Naive thymus-derived CD8-positive, alpha-beta T cell (primary cell): ENCODE measurements at places on chromosomes 4 and X.

- no peaks in the 10 kb centered on the region for H3K4me1 ChIP-seq
- no peak for DNase-seq
- no peak overlapping the region for H3K4me3 ChIP-seq
- H3K36me3 ChIP-seq = no peaks in the 10 kb centered on the region
Observed at GRCh38 chr4:32032136-32032672, 1312.0 kb downstream of the PCDH7 start.

- H3K4me1 ChIP-seq = no peaks in the 10 kb centered on the region
- no peak overlapping the region for H3K27ac ChIP-seq
- no peaks in the 10 kb centered on the region for H3K36me3 ChIP-seq
Observed at GRCh38 chr4:41561244-41561643, 23.3 kb downstream of the LIMCH1 start.

DNA sequence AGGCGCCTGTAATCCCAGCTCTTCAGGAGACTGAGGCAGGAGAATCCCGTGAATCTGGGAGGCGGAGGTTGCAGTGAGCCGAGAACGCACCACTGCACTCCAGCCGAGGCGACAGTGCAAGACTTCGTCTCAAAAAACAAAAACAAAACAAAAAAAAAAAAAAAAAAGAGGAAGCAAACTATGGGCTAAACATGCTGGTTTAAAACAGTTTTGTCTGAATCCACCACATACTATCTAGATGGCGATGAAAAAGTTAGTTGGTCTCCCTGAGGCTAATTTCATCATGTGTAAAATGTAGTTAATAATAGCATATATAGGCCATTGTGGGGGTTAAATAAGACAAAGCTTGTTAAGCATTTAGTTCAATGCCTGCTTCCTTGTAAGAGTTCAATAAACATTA, 451.1 kb downstream of the RPA4 start:
- H3K27ac ChIP-seq = no peak overlapping the region
- no peak overlapping the region for H3K4me3 ChIP-seq
- DNase-seq = no peak
- H3K36me3 ChIP-seq = no peaks in the 10 kb centered on the region

DNA sequence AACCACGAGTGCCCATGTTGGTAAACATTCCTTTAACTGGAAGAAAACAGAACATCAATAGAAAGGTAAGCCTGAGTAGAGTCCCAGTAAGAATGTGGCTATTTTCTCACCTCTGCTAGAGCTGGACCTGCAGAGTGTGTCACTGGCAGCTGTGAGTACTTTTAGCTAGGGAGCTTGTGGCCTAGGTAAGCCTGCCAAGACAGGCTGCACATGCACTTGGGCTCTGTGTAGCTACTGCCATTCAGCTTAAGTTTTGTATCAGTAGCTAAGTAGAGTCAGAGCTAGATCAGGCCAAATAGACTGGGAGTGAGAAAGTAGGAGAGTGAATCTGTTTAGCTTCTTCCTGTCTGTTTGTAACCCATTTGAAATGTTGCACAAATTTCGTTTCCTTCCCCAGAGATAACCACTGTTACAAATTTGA, 35.3 kb downstream of the RBPJ start:
- peaks cover 14% of the 10 kb centered on the region for H3K4me1 ChIP-seq
- no peaks in the 10 kb centered on the region for H3K36me3 ChIP-seq
- no peak overlapping the region for H3K27ac ChIP-seq
- H3K27me3 ChIP-seq = no peaks in the 10 kb centered on the region
- H3K4me3 ChIP-seq = no peak overlapping the region

DNA sequence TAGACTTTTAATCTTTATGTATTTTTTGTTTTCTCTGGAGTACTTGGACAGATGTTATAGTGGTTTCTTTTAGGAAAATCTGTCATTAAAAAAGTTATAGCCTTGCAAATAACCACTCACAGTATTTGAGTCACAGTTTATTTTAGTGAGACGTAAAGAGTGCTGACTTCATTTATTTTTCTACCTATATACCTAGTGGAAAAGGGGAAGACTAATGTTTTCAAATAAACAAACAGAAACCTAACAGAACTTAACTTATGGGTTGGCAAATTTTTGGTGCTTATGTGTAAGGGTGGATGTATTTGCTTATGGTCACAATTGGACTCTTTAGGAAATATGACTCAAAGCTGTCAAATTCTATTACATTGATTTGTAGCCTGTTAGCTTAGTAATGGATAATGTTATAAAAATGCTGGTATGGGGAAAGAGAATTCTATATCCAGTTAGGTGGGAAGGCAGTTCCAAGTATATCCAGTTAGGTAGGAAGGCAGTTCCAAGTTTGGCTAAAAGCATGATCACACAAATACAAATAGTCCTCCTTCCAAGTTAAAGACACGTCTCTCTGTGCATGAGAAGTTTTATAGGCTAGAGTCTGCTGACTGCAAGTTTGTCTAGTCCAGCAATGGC, 61.9 kb downstream of the SLC9A6 start:
- no peak for DNase-seq
- H3K4me1 ChIP-seq = no peaks in the 10 kb centered on the region
- no peak overlapping the region for H3K27ac ChIP-seq
- H3K27me3 ChIP-seq = no peaks in the 10 kb centered on the region
- peaks cover 31% of the 10 kb centered on the region for H3K36me3 ChIP-seq

DNA sequence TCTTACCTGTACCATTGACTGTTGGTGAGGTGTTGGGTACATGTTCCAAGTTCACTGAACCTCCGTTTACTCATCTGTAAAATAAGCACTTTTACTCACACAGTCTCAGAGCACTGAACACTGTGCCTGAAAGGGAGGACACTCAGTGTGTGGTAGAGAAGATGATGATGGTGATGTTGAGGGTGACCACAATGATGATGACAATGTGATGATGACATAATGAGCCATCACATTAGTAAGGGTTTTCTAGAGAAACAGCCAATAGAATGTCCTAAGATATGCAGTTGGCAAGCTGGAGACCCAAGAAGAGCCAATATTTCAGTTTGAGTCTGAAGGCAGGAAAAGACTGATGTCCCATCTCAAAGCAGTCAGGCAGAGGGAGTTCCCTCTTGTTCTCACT, 315.4 kb upstream of the IGFBP7 start:
- no peaks in the 10 kb centered on the region for H3K36me3 ChIP-seq
- H3K4me3 ChIP-seq = no peak overlapping the region
- H3K27ac ChIP-seq = no peak overlapping the region
- H3K4me1 ChIP-seq = no peaks in the 10 kb centered on the region
- no peak for DNase-seq
- peaks cover 19% of the 10 kb centered on the region for H3K27me3 ChIP-seq
